ENCODE measurements at places on chromosomes 12 and 14.
A peak's percentile ranks its signal among the peaks of the same experiment; 100 is the strongest.

DNA sequence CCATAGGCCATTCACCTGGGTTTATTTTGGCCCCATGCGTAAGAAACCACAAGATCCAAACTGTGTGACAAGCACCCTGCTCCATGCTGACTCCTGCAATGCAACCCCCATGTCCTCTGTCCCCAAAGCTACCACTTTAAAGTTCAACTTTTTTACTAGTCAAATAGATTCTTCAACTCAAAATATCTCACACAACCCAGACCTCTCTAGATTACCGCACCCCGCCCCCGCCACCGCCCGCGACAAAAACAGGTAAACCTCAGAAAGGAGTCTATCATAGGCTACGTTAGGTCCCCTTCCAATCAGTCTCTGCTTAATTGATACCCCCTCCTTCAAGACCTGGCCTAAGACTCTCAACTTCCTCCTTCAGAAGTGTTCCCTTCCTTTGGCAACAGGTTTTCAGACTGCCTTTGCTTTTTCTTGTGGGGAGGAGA is 2.2 kb downstream of the ZFP36L1 start:
- no peak for DNase-seq

GRCh38 chr12:97216848-97217247 is 245.8 kb upstream of the RMST start:
- DNase-seq, result no peak

DNA sequence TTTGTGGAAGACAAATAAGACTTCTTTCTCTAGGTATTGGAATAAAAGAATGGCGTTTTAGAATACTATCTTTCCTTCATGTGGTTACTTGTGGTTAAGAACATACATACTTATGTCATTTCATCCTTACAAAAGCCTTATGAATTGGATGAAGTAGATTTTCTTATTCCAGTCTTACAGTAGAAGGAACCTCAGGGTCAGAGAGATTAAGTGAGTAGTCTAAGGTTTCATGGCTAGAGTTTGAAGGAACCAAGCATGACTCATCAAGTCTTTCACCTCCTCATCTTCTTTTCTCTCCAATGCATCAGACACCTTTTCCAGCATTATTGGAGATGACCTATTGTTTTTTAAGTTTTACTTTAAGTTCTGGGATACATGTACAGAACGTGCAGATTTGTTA is 92.9 kb upstream of the NEDD1 start:
- no peak for DNase-seq

- no peak for DNase-seq
Observed at GRCh38 chr14:87067591-87067990, 925.4 kb downstream of the GALC start.

- no peak for DNase-seq
Observed at GRCh38 chr12:98750511-98750910, 105.4 kb downstream of the APAF1 start.

DNA sequence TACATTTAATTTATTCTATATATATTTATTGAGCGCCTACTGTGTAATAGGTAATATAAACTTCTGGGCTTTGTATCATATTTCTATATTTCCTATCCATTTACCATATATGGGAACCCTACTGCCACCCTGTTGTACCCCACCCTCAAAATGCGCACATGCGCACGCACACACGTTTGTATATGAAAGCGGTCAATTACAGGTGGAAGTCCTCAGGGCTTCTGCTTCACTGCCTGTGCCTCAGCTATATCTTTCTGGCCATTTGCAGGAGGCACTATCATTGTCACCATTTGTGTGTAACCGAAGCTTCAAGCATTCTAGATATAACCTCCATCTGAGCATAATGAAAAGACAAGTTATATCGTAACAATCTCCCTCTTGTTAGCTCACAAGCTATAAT is 31.3 kb upstream of the KCNMB4 start:
- DNase-seq, result no peak

DNA sequence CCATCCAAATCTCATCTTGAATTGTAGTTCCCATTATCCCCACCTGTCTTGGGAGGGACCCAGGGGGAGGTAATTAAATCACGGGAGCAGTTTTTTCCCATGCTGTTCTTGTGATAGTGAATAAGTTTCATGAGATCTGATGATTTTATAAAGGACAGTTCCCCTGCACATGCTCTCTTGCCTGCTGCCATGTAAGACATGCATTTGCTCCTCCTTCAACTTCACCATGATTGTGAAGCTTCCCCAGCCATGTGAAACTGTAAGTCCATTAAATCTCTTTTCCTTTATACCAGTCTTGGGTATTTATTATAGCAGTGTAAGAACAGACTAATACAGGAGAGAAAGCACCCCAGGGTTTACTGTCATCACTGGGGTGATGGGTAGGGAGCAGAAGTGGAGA is 220.4 kb upstream of the NUDT4 start:
- no peak for DNase-seq

GRCh38 chr14:99062216-99062615 is 209.8 kb downstream of the BCL11B start:
- DNase-seq, result no peak

GRCh38 chr12:25796523-25797000 is 161.9 kb upstream of the RASSF8 start:
- DNase-seq, result no peak

GRCh38 chr14:25150934-25151790 is 101.2 kb upstream of the STXBP6 start:
- DNase-seq, result no peak

- no peak for DNase-seq
Observed at GRCh38 chr14:36955376-36955775, 217.0 kb downstream of the SLC25A21 start.

DNA sequence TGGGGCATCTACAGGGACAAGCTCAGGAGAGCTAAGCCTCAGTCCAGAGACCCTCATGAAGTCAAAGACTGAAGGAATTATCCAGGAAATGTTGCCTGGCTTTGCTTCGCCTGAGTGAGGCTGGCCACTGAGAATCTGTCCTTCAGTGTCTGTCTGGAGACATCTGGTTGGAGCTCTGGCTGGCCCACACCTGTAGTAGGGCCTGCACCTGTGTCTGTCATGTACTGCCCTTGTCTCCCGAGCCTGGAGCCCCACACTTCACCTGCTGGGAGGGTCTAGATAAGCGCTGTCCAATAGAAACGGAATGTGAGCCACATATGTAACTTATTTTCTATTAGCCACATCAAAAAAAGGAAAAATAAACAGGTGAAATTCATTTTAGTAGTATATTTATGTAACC is 9.9 kb upstream of the HDAC7 start:
- no peak for DNase-seq

DNA sequence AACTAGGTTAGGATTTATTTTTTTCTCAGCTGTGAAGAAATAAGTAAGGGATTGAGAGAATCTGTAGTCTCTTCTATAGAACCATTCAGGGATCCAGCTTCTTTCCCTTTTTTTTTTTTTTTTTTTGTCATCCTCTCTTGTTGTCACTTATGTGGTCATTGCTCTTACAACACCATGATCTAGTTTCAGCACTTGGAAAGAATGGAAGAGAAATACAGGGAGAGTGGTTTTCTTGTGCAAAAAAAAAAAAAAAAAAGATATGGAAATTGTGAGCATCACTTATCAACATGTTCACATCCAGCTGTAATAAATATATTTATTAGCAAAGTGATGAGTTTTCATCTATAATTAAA is 599.3 kb downstream of the SLC6A15 start:
- no peak for DNase-seq

DNA sequence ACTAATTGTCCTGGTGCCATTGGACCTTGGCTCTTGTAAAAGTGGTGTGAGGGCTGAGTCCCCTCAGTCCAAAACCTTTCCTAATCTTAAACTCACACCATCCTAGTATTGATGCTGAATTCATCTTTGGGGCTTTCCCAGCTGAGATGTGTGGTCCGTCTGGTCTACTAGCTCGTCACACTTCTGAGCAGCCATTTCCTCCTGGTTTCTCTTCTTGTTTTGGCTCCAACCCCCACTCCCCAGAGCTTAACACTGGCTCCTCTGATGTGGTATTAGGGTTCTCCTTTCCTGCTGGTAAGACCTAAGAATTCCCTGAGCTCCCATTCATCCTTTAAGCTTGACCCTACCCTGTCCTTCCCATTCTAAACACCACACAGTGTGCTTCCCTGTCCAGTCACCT is 900.6 kb downstream of the VRK1 start:
- no peak for DNase-seq

- no peak for DNase-seq
Observed at GRCh38 chr12:130655010-130655409, 61.1 kb downstream of the RIMBP2 start.

DNA sequence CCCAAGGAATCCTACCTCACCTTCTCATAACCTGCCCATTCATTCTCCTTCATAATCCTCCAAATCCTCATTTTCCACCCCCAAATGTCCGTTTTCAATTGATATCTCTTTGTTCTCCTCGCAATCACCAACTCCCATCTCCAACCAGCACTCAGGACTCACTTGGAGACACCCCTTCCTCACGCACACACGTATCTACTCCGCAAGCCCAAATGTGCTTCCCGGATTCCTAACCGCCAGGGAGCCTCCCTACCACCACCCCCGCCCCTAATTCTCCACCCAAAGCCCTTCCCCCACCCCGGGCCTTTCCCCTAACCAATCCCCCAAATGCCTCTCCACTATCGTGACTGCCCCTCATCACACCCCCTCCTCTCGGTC is 304 bp downstream of the KCTD10 start:
- DNase-seq, result peak; percentile 15

- peak; percentile 4 for DNase-seq
Observed at GRCh38 chr14:87252103-87252502, 740.9 kb downstream of the GALC start.

- DNase-seq, result no peak
Observed at GRCh38 chr12:62720661-62721330, 214.2 kb downstream of the PPM1H start.

- DNase-seq, result no peak
Observed at GRCh38 chr12:45775964-45776363, 46.5 kb downstream of the ARID2 start.

DNA sequence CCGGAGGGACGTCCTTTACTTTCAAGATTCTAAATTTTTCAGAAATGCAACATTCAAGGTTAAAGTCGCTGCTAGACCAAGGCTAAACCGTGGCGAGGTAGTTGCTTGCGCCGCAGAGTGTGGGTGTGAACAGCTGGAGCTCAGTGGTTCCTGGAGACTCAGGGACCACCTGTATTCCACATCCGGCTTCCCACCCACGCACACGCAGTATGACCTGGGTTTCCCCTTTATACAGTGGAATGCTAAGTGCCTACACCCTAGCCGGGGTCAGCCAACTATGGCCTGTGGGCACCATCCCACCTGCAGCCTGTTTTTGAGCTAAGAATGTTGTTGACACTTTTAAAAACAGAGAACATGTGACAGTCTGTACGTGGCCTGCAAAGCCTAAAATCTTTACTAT is 42.9 kb upstream of the TESC start:
- DNase-seq, result no peak

GRCh38 chr12:131045705-131046460 is 92.2 kb downstream of the ADGRD1 start:
- no peak for DNase-seq

Data from HL-60 (cell line).